Lower leg skin (tissue), 4 donors: ENCODE measurements at places on chromosomes 11 and 22. TPM values are rescaled to one million over a fixed set of nuclear protein-coding genes. Genes with fewer than 3 reads are reported as not detected.

OR52A1 gene
- not detected for total RNA-seq

TEAD1 gene
- 81.5 TPM for total RNA-seq

TRIM48 gene
- not detected for total RNA-seq

ACER3 gene
- 5.9 TPM for total RNA-seq

P2RX3 gene
- not detected for total RNA-seq

CNGA4 gene
- not detected for total RNA-seq

RAG2 gene
- not detected for total RNA-seq

CDC42EP1 gene
- total RNA-seq, result 44.4 TPM

ROBO4 gene
- 18.1 TPM for total RNA-seq

C11orf71 gene
- total RNA-seq, result 13.5 TPM

B3GAT1 gene
- 0.13 TPM for total RNA-seq

VSIG10L2 gene
- 7.2 TPM for total RNA-seq

CECR2 gene
- total RNA-seq, result 2.7 TPM

CBX7 gene
- total RNA-seq, result 47.6 TPM

NCAM1 gene
- total RNA-seq, result 2.9 TPM

PPP2R1B gene
- total RNA-seq, result 18.7 TPM

DBX1 gene
- not detected for total RNA-seq

CARD18 gene
- 13.4 TPM for total RNA-seq

SBF2 gene
- 31.5 TPM for total RNA-seq

OR52N4 gene
- not detected for total RNA-seq

MN1 gene
- total RNA-seq, result 2.7 TPM

TLCD5 gene
- 1.4 TPM for total RNA-seq

STK33 gene
- total RNA-seq, result 6.5 TPM

SPTBN2 gene
- 617 TPM for total RNA-seq

CTNND1 gene
- 191 TPM for total RNA-seq

CCDC88B gene
- 2.6 TPM for total RNA-seq

BCO2 gene
- total RNA-seq, result 5.7 TPM

DGKZ gene
- total RNA-seq, result 41.8 TPM

SCGB1D2 gene
- 1,012 TPM for total RNA-seq

CSNK2A3 gene
- 0.71 TPM for total RNA-seq

SGSM1 gene
- 6.1 TPM for total RNA-seq

IRAG1 gene
- total RNA-seq, result 2.0 TPM

ENTHD1 gene
- not detected for total RNA-seq

ANO5 gene
- total RNA-seq, result 0.51 TPM

RGL4 gene
- total RNA-seq, result not detected

ADM2 gene
- 0.19 TPM for total RNA-seq

RFPL2 gene
- total RNA-seq, result 0.17 TPM

MS4A3 gene
- total RNA-seq, result not detected

TRIM49 gene
- total RNA-seq, result not detected

SMC1B gene
- total RNA-seq, result not detected

HTR3A gene
- total RNA-seq, result not detected
